Activated CD4-positive, alpha-beta T cell treated with anti-CD3 and anti-CD28 coated beads, Interleukin-2, amount 50 U/mL, for 24 hours (primary cell): ENCODE measurements at places on chromosomes 4 and X.

DNA sequence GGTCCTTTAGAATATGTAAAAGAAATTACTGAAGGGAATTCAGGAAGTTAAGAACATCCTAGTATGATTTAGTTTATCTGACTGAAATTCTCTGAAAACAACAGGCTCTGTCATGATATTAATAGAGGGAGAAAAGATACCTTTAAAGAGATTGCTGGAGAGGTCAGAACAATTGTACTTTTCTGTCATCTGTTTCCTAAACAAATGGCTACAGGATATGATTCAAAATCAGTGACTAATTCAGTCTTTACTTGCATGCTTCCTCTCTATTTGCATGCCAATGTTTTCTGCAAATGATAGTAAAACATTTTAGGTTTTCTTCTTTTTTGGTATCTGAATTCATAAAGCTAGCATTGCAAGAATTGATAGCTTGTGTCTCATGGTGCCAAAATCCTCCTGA, 616.7 kb upstream of the PCDH7 start:
- no peak for DNase-seq

DNA sequence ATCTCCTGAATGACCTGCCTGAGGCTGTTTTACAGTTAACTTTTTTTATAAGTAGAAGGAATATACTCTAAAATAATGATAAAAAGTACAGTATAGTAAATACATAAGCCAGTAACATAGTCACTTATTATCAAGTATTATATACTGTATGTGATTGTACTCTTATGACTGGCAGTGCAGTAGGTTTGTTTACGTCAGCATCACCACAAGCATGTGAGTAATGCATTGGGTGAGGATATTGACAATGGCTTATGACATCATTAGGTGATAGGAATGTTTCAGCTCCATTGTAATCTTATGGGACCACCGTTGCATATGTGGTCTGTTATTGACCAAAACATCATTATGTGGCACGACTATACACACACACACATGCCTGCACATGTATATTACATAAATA, 20.5 kb downstream of the NUDT9 start:
- DNase-seq = no peak

GRCh38 chr4:81397635-81398034, 74.1 kb downstream of the RASGEF1B start:
- DNase-seq = no peak

- no peak for DNase-seq
Observed at GRCh38 chr4:17064959-17065358, 166.5 kb upstream of the LDB2 start.

GRCh38 chrX:15497865-15498264, 2.7 kb upstream of the BMX start:
- no peak for DNase-seq

DNA sequence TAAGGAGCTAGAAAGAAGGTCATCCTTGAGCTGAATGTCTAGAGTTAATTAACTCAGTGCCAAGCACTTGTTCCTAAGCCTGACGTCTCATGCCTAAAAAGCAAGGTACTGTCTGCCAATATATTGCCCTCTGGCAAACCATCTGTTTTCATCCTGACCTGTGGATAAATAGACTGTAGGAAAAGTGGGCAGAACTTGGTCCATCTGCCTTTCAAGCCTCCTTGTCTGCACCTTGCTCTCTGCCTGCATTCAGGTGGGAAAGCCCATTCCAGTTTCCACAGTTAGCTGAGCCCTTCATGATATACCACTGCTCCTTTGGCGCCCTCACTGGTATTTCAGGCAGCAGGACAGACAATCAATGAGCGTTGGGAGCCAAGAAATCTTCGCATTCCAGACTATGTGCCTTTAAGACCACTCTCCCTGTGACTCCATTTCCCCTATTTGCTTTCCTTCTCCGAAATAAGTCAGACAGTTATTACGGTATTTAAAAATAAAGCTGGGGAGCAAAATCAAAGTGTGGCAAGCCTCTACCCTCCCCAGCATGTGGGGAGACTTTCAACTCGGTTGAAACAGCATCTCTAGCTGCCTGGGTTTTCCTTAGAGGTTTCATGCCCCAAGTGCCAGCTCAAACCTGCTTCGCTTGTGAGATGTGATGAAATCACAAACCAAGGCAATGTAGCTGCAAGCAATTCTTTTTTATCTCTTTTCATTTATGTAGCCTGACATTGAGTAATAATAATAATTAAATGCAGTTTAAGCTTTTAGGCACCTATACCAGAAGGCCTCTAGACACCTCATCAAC, 2.5 kb upstream of the CCDC149 start:
- no peak for DNase-seq

- no peak for DNase-seq
Observed at GRCh38 chr4:80081566-80081965, 8.5 kb upstream of the ANTXR2 start.

GRCh38 chr4:167031534-167032156, 202.6 kb downstream of the SPOCK3 start:
- DNase-seq = no peak

DNA sequence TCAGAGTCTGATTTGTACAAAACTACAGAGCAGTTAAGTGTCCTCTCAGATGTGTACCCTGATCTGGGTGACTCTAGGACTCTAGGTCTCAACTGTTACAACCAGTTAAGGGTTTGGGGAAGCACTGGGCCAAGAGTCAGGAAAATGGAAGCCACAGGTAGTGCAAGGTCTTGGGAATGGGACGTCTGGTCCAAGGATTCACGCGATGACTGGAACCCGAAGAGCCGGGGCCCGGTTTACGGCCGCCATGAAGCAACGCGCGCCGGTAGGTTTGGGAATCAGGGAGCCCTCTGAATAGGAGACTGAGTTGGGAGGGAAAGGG, 321 bp upstream of the HPRT1 start:
- no peak for DNase-seq

DNA sequence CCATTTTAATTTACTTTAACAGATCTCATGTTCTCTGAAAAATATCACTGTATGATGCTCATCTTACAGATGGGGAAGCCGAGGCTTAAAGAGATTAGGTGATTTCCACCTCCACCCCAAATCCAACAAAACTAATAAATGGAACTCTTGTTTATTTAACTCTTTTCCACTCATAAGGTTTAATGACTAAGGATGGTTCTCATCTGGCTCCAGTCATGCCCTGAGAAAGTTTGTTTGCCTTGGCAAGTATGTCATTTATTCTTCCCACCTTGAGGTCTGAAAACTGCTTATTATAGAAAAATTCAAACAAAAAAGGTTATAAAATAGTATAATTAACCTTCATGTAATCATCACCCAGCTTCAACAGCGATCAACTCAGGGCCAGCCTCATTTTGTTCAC, 56.3 kb downstream of the PPEF2 start:
- no peak for DNase-seq

- DNase-seq = no peak
Observed at GRCh38 chrX:26651755-26652154, 435.8 kb downstream of the MAGEB5 start.

DNA sequence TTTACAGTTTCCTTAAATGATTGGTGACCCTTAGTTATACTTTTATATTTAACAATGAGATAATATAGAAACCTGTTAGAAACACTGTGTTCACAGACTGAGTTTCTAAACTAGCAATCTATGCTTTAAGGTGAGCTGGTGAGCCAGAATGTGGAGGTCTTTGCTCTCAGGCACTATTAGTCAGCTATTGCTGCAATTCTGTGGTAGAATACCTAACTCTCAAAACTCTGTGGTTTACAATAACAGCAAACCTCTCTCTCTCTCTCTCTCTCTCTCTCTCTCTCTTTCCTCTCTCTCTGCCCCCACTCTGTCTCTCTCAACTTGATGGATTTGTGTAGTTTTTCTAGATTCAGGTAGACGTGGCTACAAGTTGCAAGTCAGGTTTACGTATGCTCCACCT, 17.6 kb upstream of the LCORL start:
- DNase-seq = no peak

GRCh38 chrX:21885568-21885967, 29.8 kb downstream of the YY2 start:
- DNase-seq = no peak

DNA sequence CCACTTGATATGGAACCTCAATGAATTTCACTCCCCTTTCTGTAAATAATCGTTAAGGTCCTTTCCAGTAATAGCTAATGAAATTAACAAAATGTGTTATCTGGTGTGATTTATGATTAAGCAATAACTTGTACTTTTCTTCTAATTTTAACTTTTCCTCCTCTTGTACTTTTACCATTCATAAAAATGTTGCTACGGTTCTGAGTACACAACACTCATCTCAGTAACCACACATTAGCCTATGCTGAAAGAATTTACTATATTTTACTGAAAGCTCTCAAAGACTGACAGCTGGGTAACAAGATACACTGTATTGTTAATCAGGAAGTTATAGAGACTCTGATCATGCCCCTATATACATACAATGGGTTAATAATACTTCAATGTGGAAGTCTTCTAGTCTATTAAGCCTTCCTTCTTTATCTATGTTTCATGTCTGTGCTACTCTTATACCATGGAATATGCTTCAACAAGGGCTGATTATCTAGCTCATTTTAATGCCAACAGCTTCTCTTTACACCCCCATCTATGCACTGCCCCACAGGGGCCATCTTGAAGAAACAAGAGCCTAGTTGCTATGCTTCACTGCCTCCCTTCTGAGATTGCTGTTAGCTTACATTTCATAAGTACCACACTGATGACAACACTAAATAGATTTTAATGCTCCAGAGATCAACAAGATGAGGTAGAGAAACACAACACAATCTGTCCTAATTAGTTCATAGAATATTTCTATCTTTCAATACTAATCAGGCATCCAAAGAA, 39.1 kb downstream of the LAMP2 start:
- no peak for DNase-seq

- no peak for DNase-seq
Observed at GRCh38 chrX:131752493-131753198, 208.8 kb downstream of the OR13H1 start.

- no peak for DNase-seq
Observed at GRCh38 chr4:126916049-126916625, 716.6 kb upstream of the INTU start.

DNA sequence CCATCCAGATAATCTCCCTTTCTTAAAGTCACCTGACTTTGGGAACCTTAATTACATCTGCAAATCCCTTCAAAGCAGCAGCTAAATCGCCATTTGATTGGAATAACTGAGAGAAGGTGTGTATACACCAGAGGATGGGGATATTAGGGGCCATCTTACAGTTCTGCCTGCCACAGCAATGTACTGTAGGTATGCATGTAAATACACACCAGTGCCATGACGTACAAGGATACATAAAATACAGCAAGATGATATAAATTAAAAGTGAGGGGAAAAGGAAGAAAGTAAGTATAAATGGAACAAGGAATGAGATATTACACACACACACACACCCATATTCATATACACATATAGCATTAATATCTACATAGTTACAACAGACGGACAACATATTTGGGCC, 81.2 kb downstream of the CBR4 start:
- no peak for DNase-seq

DNA sequence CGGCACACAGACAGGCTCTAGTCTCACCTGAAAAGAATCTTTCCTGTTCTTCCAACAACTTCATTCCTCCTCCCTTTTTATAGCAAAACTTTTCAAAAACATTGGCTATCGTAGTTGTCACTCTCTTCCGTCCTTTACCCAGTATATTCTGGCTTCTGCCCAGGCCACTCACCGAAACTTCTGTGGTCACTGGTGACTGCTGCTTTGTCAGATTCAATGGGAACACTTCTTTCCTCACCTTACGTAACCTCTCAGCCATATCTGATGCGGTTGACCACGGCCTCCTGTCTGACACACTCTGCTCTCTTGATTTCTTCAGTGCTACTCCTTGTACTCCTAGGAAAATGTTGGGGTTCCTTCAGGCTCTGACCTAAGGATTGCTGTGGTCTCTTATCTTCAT, 9.2 kb upstream of the RNF150 start:
- DNase-seq = no peak

- DNase-seq = no peak
Observed at GRCh38 chr4:154757713-154758112, 13.9 kb downstream of the LRAT start.

GRCh38 chr4:89009761-89010369, 47.1 kb downstream of the FAM13A start:
- no peak for DNase-seq

DNA sequence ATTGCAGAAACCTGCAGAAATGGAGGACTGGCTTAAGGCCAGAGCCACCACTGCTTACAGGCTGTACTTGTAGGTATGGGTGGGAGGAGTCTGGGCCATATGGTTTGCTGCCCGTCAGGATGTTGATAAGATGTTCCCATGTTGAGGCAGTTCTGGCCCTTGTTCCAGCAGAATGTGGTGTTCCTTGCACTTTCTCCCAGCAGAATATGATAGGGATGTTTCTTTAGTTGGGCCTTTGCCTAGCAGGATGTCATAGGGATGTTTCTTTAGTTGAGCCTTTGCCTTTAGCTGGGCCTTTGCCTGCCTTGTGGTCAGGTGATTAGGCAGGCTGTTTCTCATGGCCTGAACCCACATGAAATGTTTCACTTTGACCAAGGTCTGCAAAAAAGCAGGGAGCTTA, 139.1 kb upstream of the PAQR3 start:
- no peak for DNase-seq

- DNase-seq = no peak
Observed at GRCh38 chrX:19556202-19556601, 40.9 kb upstream of the MAP3K15 start.

DNA sequence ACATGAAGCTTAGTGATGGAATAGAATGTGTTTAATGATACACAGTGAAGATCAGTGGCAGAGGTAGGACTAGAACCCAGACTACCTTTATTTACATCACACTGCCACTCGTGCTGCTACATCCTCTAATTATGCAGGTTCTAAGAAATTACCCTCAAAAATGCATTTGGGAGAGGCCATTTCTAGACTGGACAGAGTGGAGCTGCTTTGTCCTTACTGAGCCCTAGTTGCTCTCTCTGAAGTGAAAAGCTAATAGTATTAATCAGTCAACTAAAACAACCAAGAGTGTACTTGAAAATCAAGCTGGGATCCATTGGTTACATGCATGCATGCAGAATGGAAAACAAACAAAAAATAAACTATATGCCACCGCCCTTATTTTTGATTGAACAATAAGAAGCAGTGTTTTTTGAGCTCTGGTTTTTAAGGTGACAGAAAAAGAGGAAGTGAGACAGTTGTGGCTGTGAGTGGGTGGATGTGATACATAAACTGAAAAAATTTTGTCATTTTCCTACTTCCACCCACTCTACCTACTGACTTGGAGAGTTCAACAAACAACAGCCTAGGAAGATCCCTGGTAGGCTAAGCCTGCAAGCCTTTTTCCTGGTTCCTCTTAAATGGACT, 6.8 kb upstream of the VSIG4 start:
- no peak for DNase-seq

GRCh38 chr4:16627999-16628398, 270.4 kb downstream of the LDB2 start:
- DNase-seq = no peak
